ENCODE measurements at places on chromosomes 16 and 17.

- DNase-seq: no peak
Observed at GRCh38 chr16:80710918-80711317, 93.5 kb downstream of the CDYL2 start.

DNA sequence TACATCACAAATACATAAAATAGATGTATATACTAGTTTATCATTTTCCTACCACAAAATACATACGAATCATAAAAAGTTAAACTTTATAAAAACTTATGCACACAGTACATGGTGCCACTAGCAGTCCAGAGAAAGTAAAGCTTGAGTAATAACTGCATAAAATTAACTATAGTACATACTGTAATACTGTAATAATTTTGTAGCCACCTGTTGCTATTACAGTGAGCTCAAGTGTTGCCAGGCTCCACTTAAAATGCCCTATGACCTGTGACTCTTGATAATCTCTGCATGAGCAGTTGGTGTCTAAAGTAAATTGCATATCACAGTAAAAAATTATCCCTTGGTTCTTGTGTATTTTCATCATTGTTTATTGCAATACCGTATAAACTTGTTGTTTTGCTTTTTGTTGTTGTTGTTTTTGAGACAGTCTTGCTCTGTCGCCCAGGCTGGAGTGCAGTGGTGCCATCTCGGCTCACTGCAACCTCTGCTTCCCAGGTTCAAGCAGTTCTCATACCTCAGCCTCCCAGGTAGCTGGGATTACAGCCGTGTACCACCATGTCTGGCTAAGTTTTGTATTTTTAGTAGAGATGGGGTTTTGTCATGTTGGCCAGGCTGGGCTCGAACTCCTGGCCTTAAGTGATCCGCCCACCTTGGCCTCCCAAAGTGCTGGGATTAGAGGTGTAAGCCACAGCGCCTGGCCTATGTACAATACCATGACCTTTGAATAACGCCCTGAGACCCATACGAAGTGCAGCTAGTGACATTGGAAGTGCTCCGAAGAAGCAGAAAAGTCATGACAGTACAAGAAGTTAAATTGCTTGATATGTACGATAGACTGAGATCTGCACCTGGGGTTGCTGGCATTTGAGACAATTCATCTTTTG is 6.6 kb downstream of the LUC7L3 start:
- no peak for DNase-seq

DNA sequence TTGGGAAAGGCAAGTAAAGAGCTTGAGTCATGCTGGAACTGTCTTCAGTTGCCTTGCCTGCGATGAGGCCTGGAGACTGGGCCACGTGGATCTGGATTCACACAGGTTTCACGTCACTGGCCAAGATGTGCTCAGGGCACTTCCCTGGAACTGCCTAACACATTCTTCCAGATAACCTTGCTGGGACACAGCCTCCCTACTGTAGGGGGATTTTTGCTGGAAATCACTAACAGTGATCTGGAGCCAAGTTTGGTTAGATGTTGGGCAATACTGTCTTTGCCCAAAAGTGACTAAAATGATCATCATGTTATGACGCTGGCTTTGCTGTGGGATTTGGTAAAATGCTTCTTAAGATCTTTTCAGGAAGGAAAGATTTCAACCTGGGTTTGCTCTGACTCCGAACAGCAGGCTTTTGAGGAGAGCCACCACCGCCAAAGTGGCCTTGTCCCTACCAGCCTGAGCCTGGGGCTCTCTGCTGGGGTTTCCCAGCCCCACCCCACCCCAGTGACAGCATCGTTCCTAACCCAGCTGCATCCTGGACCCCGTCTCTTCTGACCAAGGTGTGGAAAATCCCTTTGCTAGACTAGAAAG is 14.7 kb downstream of the C1QTNF1 start:
- DNase-seq: no peak

- DNase-seq: no peak
Observed at GRCh38 chr16:72022127-72022526, 13.6 kb downstream of the DHODH start.

DNA sequence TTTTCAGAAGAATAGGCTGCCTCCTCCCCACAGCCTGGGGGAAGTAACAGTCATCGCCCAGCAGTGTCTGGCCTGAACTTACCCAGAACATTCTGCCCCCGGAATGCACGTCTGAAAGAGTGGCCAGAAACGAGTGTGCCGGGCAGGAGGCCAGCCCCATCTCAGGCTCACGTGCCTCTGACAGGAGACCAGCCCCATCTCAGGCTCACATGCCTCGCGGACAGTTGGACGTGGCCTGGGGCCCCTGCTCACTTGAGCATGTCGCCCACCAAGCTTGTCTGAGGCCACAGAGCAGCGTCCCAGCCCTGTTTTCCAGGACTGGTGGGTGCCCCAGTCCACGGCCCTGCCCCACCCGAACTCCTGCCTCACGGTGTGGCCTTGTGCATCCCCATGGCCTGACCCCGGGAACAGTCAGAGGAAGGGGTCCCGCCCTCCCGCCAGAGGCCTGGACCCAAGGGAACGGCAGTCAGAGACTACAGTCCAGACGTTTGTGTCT is 16.3 kb upstream of the CDH15 start:
- DNase-seq: no peak

GRCh38 chr16:86122681-86123342 is 223.8 kb downstream of the IRF8 start:
- no peak for DNase-seq

DNA sequence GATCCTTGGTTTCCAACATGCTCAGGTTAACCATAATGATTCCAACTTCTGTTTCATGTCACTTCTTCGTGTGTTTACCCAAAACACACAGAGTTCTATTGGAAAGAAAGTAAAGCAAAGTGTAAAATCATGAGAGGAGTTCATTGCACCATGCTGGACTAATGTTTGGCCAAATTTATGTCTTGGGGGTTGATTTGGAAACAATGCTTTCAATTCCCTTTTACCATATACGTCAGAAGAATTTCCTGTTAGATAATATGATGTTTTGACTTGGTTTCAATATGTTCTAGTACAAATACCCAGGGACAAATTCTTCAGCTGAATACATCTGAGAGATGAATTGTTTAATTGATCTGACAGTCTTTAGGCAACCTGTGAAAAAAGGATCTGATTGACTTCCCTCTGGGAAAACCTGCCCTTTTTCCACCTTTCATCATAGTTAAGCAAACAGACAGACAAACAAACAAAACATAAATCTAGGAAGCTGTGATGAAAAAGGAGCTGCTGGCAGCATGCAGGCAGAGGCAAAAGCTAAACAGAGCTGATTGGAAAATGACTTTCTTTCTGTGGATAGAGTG is 26.0 kb upstream of the MPHOSPH6 start:
- DNase-seq: no peak

GRCh38 chr17:75899353-75899752 is 2.6 kb upstream of the TRIM65 start:
- no peak for DNase-seq

- no peak for DNase-seq
Observed at GRCh38 chr16:3479654-3480216, 15.6 kb downstream of the C16orf90 start.

DNA sequence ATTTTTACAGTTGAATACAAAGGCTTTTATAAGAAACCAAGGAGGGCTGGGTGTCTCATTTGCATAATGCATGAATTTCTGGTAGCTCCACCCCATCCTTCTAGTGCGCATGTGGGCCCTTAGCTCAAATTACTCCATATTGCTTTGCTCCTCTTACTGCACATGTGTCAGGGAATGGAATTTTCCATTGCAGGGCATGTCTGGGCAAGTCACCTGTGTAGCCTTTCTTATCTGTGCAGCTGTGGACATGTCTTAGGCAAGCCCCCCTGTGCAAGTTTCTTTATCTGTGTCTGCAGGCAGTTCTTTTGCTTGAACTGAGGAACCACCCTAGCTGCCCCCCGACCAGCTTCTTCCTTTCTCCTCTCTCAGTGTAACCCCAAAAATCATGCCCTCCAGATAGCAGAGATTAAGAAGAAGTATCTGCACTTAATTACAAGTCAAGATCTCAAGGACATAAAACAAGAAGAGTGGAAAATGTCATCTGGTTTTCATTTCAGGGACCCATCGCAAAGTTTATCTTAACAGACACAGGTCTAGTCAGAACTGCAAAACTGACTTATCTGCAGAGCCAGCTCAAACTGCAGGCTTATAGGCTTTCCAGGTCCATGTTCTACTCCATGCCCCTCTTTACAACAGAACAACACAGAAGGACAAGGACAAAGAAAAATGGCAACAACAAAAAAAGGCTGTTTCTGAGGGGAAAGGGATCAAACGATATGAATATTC is 137.9 kb upstream of the HS3ST4 start:
- no peak for DNase-seq

DNA sequence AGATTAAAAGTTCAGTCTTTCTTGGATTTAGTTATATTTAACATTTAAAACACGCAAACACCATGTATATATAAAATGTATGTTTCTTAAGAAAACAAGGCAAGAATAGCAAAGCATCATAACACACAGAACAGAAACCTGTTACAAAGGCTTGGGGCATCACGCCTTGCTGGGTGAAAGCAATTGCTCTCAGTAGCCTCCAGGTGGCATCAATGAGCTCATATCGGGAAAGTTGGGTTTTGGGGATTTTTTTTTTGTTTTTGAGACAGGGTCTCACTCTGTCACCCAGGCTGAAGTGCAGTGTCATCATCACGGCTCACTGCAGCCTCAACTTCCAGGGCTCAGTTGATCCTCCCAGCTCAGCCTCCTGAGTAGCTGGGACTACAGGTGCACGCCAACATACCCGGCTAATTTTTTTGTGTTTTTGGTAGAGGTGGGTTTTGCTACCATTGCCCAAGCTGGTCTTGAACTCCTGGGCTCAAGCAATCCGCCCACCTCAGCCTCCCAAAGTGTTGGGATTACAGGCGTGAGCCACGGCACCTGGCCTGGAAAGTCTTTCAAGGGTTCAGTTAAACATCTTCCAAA is 56.9 kb downstream of the CYB5D2 start:
- no peak for DNase-seq

GRCh38 chr16:89000207-89000959 is 23.4 kb upstream of the CBFA2T3 start:
- no peak for DNase-seq

- no peak for DNase-seq
Observed at GRCh38 chr16:1584926-1585484, 26.9 kb downstream of the IFT140 start.

GRCh38 chr17:30848021-30848420 is 16.3 kb downstream of the ATAD5 start:
- DNase-seq: no peak

DNA sequence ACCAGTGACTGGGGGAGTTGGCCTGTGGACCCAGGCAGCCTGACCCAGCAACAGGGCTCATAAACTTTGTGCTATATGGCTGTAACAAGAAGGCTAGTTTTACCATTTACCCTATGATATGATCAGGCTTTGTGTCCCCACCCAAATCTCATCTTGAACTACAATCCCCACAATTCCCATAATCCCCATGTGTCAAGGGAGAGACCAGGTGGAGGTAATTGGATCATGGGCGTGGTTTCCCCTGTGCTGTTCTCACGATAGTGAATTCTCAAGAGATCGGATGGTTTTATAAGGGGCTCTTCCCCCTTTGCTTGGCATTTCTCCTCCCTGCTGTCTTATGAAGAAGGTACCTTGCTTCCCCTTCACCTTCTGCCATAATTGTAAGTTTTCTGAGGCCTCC is 111.2 kb upstream of the NLRP1 start:
- DNase-seq: no peak

DNA sequence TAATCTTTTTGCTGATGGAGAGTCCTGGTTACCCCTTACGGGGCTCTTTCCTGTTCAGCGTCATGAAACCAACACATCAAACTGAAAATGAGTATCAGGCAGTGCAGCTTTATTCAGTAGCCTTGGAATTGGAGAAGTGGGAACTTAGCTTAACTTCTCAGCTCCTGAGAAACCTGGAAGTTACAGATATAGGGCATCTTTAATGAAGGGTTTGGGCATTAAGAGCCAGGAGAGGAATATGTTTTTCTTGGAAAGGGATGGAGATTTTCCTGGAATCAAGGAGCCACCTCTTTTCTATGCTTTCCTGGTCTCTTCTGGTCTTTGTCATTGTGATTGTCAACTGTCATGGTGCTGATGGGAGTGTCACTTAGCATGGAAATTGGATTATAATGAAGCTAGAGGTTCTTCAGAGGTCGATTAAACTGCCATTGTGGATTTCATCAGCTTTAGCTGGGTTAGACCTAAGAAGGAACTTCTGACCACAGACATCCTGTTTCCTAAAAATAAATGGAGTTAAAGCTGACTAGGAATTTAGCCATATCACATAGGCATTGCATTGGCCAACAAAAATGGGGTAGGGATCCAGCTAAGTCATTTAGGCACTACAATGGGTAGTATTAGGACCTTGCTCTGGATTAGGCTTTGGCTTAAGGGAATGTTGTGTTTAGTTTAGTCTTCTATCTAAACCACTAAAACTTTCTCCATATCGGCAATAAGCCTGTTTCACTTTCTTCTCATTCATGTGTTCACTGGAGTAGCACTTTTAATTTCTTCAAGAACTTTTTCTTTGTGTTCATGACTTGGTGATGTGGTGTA is 186.4 kb downstream of the BCAS3 start:
- no peak for DNase-seq

GRCh38 chr17:1918346-1919162 is 88.7 kb downstream of the RPA1 start:
- DNase-seq: no peak

DNA sequence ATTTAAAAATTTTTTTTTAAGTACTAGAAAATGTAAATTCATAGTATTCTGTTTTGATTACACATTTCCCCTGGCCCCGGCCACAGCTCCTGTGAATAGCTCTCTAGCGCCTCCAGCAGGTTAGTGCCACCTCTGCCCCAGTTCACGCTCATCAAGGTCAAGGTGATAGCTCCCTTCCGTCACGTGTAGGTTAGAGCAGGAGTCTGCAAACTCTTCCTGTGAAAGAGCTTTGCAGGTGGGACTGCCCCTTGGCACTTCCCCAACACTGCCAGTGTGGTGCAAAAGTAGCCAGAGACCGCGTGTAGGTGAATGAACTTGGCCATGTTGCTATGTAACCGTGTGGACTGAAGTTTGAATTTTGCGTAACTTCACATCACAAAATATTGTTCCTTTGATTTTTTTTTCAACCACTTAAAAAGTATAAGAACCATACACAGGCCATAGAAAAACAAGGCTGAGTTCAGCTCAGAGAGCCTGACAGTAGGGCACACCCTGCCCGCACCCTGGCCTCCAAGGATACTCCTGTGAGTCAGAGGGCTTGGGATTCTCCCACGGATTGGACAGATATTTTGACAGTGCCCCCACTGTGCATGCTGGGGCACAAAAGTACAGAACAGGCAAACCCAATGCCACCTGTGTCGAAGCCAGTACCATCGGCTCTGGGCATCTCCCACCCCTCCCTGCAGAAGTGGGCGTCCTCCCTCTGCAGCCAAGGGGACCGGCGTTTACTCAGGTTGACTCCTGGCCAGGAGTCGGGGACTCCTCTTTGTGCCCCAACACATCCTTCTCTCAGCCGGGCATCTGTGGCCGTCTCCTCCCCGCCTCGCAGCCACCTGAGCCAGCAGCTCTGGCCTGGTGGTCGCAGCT is 92.0 kb upstream of the CHMP6 start:
- DNase-seq: no peak
